Renal cortical epithelial cell (primary cell): ENCODE measurements at places on chromosomes 2 and 18. TPM values are rescaled to one million over a fixed set of nuclear protein-coding genes. Genes with fewer than 3 reads are reported as not detected.

- peak; percentile 89 for DNase-seq
Observed at GRCh38 chr2:20065885-20066602, 14.6 kb upstream of the LAPTM4A start.

GRCh38 chr18:7234091-7234490 is 3.2 kb downstream of the LRRC30 start:
- DNase-seq = no peak

- DNase-seq = no peak
Observed at GRCh38 chr18:79600596-79600995, 79.0 kb upstream of the CTDP1 start.

DNA sequence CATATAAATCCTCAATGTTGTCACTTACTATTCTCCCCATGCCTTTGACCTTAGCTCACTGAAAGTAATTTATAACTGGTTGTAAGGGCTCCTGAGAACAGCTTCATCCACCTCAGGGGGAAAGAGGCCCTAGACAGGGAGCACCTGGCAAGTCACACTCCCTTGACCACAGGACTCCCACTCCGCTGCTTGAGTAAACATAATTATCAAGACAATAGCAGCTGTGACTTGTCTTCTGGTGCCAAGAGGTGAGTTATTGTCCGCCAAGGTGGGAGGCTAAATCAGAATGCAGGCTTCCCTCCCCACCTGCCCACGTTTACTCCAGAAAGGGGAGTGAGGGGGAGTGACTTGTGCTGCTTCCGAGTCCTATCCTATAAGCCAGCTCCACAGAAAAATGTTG is 230.6 kb upstream of the LRATD1 start:
- DNase-seq = peak; percentile 38

DNA sequence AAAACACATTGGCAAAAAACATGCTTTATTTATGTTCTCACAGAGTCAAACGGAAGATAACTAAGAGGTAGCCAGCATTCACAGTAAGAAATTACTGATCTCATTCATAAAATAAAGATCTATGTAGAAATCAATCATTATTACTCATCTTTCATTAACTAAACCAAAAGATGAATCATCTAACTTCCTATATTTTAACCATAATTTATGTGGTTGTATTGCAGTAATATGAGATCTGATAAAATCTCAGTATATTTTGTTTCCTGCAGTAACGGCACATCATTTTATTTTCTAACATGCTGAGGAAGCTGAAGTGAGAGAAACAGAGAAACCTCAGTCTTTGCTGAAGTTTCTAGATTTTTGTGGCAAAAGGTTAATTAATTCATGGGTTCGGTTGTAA is 375.8 kb downstream of the GALNT13 start:
- DNase-seq = no peak

- DNase-seq = no peak
Observed at GRCh38 chr2:164084066-164084465, 348.3 kb upstream of the FIGN start.

DNA sequence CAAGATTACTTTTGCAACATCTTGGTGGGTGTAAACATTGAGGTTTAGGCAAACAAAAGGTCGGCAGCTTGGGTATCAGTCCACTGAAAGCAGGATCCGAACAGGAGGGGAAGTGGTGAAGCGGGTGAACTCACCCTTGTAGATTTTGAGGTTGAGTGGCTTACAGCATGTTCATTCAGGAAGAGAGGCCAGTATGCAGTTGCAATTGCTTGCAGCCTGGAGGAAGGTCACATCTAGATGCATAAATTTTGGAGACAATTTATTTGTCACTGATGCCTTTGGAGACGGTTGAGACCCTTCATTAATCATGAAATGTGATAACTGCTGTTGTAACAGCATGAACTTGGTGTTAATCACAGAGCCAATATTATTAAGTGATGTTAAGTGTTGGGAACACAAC is 131.1 kb downstream of the LTBP1 start:
- DNase-seq = peak; percentile 34

DNA sequence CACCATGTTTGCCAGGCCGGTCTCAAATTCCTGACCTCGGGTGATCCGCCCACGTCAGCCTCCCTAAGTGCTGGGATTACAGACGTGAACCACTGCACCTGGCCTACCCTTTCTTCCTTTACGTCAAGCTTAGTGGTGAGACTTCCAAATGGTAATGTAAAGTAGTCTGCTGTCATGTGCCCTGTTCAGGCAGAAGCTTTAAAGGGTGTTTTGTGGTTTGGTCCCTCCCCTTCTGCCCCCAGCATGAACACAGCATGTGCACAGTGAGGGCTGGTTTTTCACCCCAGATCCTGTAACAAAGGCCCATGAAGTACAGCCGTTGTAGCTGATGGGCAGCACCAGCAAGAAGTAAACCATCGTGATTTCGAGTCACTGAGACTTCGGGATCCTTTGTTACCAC is 2.7 kb upstream of the DTYMK start:
- DNase-seq = no peak

PPIG gene
- 30.6 and 50.4 TPM in 2 replicates for total RNA-seq

RAPGEF4 gene
- total RNA-seq = under 0.01 and 1.2 TPM in 2 replicates

TUBA4B gene
- total RNA-seq = 0.25 TPM in 1 of 2 replicates, not detected in the other

ZNF385B gene
- 1.1 TPM in 1 of 2 replicates, not detected in the other for total RNA-seq

FAM98A gene
- 25.2 and 130 TPM in 2 replicates for total RNA-seq

MAT2A gene
- total RNA-seq = 54.9 and 292 TPM in 2 replicates

OR6B2 gene
- total RNA-seq = not detected in 2 replicates

FRZB gene
- not detected in 2 replicates for total RNA-seq
